Left hindlimb (tissue), 1 donor: ENCODE measurements at places on chromosomes 13 and 19.
A peak's percentile ranks its signal among the peaks of the same experiment; 100 is the strongest.

DNA sequence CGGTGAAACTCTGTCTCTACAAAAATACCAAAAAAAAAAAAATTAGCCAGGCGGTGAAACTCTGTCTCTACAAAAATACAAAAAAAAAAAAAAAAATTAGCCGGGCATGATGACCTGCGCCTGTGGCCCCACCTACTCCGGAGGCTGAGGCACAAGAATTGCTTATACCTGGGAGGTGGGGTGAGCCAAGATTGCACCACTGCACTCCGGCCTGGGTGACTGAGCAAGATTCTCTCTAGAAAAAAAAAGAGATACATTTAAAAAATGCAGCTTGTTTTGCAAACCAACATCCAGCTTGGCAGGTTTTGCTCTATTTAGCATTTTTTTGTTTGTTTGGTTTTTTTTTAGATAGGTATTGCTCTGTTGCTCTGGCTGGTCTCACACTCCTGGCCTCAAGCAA, 6.7 kb upstream of the PGPEP1 start:
- DNase-seq, result no peak

GRCh38 chr13:108402850-108403249, 133.3 kb downstream of the TNFSF13B start:
- DNase-seq, result no peak

GRCh38 chr13:93246069-93246468, 19.5 kb downstream of the GPC6 start:
- no peak for DNase-seq

GRCh38 chr19:8826371-8826770, 5.7 kb downstream of the ZNF558 start:
- no peak for DNase-seq

DNA sequence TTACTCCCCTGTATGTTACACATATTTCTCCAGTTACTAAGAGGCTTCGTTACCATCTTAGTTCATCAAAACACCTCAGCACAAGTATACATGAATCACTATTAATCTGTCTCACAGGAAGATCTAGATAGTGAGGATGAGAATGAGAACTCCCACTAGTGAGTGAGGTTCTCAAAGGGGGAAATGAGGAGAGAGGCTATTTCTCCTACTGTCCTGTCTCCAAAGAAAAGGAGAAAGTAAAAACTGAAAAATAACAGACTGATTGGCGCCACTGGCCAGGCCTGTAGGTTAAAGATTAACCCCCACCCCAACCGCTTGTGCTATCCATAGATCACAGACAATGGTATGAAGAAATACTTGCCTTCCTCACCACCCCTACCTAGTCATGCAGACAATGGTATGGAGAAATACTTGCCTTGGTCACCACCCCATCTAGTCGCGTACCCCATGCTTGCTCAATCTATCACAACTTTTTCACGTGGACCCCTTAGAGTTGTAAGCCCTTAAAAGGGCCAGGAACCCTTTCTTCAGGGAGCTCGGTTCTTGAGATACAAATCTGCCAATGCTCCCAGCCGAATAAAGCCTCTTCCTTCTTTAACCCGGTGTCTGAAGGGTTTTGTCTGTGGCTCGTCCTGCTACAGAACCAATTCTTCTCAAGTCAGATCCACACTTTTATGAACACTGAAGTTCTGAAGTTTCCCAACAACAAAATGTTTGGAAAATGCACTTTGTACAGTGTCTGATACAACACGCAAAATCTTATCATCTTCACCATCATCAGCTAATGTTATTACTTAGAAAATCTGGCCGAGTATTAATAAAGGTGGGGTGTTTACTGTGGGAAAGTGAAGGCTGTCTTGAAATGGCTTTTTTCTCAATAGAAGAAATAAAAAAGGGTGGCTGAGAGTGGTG, 598.1 kb downstream of the UQCRFS1 start:
- DNase-seq, result no peak

- DNase-seq, result no peak
Observed at GRCh38 chr19:49071860-49072547, 495 bp downstream of the KCNA7 start.

DNA sequence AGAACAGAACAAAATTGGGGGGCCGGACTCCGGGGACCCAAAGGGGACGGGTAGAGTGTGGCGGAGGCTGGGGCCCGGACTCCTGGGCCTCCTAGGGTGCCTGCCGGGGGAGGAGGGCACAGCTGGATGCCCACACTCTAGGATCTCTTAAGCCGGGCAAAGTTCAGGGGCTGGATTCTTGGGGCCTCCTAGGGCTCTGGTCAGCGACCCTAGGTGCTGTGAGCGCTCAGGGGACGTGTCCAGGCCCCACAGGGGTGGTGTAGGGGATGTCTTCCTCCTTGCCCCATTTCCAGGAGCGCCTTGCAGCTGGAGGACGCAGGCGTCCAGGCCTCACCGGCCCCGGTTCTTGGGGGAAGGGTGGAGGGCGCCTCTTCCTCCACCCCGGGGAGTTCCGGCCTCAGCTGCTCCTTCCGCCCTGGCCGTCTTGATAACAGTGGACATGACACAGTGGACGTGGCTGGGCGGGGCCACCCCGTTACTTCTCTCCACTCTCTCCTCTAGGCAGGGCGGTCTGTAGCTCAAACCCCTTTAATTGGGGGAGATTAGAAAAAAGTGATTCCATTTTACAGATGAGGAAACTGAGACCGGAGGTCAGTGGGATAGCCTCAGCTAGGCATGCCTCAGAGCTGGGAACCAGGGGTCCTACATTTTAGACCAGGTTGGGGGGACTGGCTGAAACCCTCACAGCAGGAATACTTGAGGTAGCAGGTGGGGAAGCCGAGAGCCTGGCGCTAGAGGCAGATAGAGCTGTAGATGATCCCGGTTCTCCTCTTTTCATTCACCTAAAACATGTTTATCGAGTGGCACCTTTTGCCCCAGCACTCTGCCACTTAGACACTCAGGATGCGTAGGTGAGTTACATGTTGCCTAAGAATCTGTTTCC, 705 bp downstream of the STXBP2 start:
- no peak for DNase-seq

GRCh38 chr13:108093616-108094015, 121.7 kb downstream of the LIG4 start:
- DNase-seq, result no peak

DNA sequence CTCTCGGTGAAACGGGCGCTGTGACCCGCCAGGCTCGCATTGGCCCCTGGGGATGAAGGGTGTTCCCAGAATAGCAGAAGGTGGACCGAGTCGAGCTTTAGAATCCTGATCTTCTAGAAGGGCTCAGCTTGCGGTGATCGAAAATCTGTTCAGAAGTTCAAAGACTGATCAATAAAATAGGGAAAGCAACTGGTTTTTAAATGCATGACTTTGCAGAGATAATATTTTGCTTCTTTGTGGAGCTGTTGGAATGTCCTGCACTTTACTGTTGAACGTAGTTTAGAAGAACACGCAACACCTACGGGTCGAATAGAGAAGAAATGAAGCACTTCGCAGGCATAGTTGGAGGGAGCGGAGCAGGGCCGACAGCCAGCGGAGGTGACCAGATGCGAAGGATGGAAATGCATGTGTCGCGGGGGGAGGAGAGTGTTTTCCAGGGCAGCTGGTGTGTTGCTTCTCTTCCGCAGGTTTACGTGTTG, 766 bp downstream of the CEBPG start:
- no peak for DNase-seq

DNA sequence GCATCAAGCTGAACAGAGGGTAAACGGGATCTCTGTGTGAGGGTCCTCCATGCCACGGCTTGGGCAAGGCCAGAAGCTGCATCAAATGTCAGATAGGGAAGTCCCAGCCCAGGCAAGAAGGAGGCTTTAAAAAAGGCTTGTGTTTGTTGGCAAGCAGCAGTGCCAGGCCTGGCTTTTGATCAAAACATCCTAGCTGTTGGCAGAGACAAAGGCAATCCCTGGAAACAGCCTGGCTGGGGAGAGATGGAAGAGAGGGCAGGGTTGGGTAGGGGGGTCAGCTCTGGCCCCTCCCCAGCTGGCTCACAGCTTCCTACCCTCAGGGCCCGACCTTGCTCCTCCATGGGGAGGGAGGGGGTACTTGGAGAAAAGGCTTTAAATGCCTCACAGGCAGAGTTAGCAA, 61.8 kb upstream of the KCTD15 start:
- DNase-seq, result no peak

DNA sequence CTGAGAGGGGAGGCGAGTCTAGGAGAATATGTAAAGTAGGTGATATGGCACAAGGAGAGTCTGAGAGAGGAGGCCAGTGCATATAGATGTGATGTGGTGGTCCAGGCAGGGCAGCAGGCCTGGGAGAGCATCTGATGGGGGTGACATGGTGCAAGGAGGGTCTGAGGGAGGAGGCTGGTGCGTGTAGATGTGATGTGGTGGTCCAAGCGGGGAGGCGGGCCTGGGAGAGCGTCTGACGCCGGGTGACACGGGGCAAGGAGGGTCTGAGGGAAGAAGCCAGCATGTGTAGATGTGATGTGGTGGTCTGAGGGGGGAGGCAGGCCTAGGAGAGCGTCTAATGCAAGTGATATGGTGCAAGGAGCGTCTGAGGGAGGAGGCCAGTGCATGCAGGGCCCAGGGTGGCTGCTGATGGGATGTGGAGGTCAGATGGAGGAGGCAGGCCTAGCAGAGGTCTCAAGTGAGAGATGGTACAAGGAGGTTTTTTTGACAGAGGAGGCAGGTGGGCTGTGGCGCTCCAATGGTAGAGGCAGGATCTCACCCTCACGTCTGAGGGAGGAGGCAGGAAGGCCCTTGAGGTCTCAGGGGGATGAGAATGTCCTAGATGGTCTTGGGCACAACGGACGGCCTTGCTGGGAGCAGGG, 16.2 kb downstream of the NFIC start:
- DNase-seq, result no peak

DNA sequence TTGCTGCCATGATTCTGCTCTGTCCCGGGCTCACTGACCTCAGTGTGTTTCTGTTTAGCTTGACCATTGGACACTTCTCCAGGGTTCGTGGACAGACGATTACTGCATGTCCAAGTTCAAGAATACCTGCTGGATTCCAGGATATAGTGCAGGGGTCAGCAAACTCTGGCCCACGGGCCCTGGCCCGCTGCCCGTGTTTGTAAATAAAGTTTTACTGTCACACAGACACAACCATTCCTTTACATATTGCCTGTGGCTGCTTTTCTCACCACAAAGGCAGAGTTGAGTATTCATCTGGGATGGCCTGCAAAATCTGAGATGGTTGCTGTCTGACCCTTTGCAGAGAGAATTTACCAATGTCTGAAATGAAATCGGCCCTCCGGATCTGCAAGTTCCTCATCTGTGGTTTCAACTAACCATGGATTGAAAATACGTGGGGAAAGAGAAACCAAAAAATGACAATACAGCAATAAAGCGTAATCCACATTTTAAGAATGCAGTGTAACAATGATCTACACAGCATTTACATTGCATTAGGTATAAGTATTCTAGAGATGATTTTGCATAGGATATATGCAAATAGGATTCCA, 25.9 kb upstream of the F2RL3 start:
- DNase-seq, result no peak

GRCh38 chr19:3518659-3519058, 12.5 kb downstream of the FZR1 start:
- DNase-seq, result no peak

GRCh38 chr19:3712663-3713611, 4.8 kb downstream of the TJP3 start:
- DNase-seq, result no peak

DNA sequence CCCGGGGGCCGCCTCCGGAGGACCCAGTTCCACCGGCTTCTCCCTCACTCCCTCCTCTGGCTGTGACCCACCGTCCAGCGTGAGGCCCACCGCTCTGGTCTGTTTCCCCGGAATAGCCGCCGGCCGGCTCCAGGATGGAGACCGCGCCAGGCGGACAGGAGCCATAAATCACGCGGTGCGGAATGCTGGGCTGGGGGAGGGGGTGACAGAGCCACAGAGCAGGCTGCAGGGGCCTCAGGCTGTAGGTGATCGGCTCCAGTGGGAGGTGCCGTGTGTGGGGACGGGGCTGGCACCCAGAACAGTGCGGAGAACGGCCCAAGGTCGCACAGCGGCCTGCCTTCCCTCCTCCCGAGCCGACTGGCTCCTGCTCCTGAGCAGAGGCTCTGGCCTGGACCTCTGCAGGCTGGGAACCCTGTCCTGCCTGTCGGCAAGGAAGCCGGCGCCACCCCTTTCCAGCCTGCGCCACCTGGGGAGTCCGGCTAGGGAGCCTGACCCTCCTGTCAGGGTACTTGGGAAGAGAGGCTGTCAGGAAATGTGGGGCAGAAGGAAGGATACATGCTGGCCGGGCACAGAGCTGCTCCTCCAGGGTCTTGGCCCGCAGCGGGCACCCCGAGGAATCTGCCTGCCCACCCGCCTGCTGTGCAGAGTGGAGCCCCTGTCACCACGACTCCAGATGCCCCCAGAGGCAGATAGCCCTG, 8.3 kb downstream of the PIAS4 start:
- no peak for DNase-seq

- no peak for DNase-seq
Observed at GRCh38 chr13:100600461-100600860, 11.9 kb upstream of the GGACT start.

DNA sequence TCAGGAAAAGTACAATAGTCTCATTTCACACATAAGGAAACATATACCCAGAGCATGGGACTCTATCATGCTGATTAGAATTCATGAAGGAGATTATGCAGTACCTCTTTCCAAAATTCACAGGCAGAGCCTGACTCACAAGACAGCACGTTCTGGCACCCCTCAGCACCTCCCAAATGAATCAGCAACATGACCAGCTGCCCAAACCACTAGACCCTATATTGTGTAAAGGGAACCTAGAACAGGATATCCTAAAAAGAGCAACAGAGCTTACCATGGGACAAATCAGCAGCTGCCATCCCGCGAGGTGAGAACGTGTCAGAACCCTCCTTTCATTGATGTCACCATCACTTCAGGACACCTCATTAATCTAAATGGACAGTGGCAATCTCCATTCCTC, 2.5 kb downstream of the ZNF426 start:
- no peak for DNase-seq

DNA sequence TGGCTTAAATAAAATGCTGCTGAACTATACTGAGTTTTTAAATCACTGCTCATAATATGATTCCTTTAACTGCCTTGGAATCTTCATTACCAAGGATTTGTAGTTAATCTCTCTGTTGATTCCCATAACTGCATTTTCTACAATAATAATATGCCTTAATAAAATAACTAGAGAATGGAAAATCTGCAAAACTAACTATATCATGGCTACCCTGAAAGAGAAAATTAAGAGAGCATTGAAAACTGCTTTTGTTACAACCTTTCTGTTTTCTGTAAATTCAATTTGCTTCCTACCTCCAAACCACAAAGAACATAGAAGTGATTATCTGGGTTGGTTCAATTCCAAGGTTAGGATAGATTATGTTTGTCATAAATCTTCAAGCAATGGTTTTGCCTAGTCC, 202.8 kb upstream of the ATXN8OS start:
- no peak for DNase-seq

GRCh38 chr19:31283701-31284100, 65.5 kb downstream of the TSHZ3 start:
- peak; percentile 8 for DNase-seq

DNA sequence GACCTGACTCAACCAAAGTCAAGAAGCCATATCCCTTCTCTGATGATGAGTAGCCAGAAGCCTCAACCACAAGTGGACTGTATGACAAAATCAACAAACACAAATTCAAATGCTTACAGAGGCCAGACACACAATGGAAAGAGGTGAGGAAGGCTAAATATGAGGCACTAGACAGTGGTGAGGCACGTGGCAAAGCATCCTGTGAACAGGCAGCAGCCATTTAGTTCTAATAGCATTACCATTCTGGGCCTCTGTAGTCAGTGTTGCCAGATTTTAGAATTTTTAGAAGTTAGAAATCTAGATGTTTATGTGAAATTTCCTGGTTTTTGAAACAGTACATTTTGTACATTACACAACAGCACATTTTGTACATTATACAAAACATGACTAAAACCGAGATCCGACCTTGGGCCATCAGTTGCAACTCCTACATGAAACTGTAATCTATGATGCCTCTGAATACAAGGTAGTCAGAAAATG, 403.3 kb downstream of the COG6 start:
- no peak for DNase-seq

- DNase-seq, result no peak
Observed at GRCh38 chr19:44987148-44987675, 14.1 kb upstream of the RELB start.
